ENCODE measurements at places on chromosomes 3 and 15.

DNA sequence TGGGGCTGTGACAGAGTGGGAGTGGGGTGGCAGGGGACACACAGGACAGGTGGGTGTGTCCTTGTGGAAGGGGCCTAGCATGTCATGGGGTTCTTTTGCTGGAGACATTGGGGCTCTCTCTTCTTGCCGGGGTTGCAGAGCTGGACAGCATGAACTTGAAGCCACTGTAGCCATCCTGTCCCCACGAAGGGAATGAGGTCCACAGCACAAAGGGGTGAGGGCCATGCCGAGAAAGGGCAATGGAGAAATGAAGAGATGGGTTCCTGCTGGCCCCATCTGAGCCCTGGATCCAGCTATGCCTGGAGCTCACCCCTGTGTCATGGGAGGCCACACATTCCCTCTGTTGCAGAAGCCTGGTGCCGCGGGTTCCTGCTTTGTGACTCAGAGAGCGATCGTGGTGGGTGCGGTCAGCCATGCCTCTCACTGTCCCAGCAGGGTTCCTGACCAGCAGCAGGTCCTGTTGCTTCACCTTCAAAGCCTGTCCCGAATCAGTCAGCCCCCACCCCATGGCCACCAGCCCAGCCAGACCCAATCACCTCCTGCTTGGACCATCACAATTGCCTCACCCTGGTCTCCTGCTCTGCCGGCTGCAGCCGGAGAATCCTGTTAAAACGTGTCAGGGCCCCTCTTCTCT is 50.0 kb downstream of the DNAJB8 start:
- DNase-seq, result peak; percentile 36

- no peak for DNase-seq
Observed at GRCh38 chr3:7112523-7113056, 251.7 kb downstream of the GRM7 start.

DNA sequence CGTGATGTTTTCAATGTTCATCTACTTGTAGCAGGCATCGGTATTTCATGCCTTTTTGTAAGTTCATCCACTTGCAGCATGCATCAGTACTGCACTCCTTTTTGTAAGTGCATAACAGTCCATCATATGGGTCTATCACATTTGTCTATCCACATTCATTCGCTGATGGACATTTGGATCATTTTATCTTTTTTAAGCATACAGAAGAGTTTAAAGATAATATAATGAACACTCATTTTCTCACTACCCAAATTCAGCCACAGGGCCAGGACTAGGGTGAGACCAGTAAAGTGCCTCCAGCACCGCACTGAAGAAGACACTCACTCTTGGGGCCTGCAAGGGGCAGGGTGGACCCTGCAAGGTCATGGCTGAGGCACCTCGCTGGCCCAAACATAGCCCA is 309.6 kb downstream of the UACA start:
- no peak for DNase-seq

- DNase-seq, result no peak
Observed at GRCh38 chr15:37140531-37141058, 40.2 kb upstream of the MEIS2 start.

- DNase-seq, result no peak
Observed at GRCh38 chr15:98743177-98743576, 94.8 kb downstream of the IGF1R start.

GRCh38 chr3:171169443-171169842 is 142.9 kb upstream of the SLC2A2 start:
- no peak for DNase-seq

- no peak for DNase-seq
Observed at GRCh38 chr15:97892167-97892938, 68.2 kb upstream of the ARRDC4 start.

DNA sequence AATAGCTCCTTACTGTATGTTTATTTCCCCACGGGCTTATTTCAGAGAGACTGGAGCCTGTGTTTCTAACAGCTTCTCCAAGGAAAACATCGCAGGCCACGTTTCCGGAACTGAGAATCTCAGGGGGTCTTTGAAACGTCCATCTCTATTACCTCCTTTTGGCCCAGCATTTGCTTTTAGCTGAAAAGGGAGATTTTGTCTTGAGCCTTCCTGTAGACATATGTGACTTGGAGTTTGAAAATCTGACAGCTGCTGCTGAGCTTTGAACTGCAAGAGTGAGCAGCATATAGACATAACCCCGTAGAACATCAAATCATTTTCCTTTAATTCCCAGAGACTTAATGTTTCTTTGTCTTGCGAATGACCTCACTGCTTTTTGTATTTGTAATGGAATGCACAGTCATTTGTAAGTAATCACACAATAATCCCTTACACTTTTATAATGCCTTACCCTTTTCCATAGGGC is 54.6 kb downstream of the LPP start:
- no peak for DNase-seq

- no peak for DNase-seq
Observed at GRCh38 chr15:100729461-100729860, 127.1 kb downstream of the ASB7 start.

DNA sequence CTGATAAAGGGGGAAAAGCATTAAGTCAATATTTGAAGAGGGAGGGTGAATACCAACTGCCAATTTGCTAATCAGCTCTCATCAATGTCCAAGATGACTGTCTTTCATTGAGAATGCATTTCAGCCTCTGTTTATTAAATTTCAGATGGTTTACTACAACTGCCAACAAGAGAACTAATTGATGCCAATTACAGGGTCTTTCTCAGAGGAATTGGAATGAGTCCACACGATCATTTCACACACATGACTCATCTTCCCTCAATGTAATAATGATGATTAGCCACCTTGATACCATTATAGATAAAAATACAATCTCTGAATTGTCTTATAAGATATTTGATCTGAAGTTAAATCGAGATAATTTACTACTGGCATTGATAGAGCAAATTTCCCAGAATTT is 1274.4 kb downstream of the ROBO2 start:
- no peak for DNase-seq

GRCh38 chr3:170889630-170890029 is 18.8 kb downstream of the EIF5A2 start:
- no peak for DNase-seq

DNA sequence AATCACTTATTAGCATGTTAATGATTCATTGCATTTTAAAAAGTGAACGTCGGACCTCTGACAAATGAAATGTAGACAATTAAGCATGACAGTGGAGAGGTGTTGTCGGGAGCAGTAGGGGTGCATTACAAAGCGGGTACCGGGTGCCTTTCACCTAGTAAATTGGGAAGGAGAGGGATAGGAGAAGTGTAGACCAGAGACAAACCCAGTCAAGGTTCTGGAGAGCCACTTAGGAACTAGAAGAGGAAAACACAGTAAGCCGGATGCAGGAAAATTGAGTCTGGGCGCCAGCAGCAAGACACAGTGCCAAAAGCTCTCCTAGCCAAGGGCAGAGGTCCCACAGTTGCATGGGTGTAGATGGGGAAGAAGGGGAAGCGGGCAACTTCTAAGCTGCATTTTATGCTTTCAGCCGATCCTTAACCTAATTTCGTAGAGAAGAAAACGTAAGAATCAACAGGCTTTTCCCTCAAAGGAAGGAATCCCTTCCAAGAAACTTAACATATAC is 3.1 kb upstream of the CERS3 start:
- no peak for DNase-seq

GRCh38 chr3:48465237-48465530 is 18.6 kb downstream of the ATRIP start:
- no peak for DNase-seq

GRCh38 chr15:63395730-63396151 is 14.1 kb upstream of the CA12 start:
- no peak for DNase-seq

- DNase-seq, result peak; percentile 71
Observed at GRCh38 chr3:66822186-66823008, 175.7 kb upstream of the KBTBD8 start.

GRCh38 chr15:75460646-75461045 is 9.2 kb upstream of the SIN3A start:
- DNase-seq, result no peak

DNA sequence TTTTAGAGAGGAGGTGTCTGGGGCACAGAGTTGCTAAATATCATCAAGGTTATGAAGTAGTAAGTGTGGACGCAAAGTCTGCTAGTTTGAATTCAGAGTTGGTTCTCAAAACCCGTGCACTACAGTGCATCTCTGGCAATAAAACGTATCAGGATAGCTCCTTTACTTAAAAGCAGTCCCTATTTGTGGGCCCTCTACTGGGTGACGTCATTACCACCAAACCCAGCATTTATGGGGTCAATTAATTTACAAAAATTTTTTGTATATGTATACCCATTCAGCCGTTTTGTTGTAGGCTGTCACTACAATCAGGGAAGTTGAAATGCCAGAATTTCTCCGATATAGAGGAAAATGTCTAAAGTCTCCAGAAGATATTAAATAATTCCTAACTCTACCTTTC is 8.8 kb downstream of the OR4F15 start:
- DNase-seq, result no peak

GRCh38 chr15:50181969-50182218 is at the start of gene SLC27A2:
SLC27A2 (plus strand) TSS chr15:50182196; CDS start chr15:50182428, 232 bp downstream.
- no peak for DNase-seq

DNA sequence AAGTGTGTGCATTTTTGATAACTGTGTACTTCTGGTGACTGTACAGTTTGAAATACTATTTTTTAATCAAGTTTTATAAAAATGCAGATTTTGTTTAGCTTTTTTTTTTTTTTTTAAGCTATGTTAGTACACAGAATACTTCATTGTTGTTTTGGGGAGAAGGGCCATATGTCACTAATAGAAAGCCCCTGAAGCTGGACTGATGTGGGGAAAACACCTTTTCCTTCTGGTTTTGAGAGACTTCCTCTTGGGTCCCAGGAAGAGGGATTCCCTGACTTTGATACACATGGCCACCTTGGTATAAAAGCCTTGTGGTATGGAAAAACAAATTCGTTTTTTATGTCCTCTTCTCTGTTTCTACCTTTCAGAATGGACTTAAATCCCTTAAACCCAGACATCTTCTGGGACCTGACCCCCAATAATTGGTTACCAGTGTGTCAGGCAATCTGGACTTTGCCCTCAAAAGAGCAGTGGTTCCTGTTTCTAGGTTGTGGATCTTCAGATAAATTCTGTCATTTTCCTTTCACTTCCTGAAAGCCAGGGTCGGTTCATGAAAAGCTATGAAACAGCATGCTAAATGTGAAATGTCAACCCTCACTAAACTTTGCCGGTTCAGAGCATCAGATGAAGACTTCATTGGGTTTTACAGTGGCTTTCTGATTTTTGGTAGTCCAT is 31.1 kb upstream of the BLOC1S6 start:
- no peak for DNase-seq

DNA sequence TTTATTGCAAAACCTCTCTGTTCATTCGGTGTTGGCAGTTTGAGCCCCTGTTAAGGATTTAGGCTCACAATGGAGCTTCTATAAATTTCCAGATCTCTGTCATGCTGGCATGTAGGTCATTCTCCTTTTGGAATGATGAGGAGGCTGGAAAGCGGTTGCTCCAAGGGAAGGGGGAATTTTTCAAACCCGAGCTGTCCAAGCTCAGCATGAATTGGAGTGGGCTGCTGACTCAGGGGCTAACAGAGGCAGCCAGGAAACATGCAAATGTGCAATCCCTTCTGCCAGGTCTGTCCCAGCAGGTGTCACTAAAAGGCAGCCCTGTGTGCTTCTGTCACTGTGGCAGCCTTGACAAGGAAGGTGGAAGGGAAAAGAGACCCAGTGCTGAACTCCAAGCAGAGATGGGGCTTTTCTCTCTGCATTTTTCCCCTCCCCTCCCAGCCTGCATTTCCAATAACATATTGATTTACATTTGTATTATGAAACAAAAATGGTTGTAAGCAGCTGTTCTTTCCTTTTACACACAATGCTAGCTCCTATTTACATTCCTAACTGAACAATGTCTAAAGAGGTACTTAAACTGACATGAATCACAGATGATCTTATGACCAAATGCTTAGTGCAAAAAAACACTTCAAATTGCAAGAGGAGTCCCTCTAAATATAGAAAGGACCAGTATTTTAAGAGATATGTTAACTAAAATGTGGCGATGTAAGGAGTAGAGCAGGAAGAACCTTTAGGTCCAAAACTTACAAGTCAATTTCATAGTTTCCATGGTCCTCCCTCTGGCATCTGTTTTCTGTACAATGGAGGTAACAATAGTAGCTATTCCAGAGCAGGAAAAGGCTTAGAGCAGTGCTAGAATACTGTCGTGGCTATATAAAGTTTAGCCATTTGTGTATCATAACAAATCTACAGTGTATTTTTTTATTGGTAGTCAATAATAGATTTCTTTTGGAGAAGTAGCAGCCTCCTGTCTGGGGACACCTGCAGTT is 84.5 kb upstream of the ATP10A start:
- no peak for DNase-seq

DNA sequence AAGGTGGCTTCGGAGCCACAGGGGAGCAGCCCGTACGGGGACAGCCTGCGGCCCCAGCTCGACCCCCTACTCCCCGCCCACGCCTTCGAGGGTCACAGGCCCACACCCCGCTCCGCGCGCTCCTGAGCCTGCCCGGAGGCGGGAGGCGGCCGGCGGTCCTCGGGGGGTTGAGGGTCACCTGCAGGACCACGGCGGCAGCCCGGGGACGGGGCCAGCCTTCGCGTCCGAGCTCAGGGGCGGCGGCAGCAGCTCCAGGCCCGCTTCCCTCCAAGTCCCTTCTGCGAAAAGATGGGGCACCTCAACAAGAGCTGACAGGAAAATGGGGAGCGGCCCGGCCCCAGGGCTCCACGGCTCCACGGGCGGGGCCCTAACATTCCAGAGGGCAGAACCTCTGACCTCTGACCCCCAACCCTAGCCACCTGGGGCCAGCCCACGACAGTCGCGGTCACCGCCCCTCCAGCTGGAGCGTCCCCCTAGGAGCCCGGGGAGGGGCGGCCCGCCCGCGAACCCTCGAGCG is 428 bp downstream of the LYSMD4 start:
- no peak for DNase-seq

GRCh38 chr15:71472566-71472965 is 337.8 kb upstream of the NR2E3 start:
- DNase-seq, result no peak

DNA sequence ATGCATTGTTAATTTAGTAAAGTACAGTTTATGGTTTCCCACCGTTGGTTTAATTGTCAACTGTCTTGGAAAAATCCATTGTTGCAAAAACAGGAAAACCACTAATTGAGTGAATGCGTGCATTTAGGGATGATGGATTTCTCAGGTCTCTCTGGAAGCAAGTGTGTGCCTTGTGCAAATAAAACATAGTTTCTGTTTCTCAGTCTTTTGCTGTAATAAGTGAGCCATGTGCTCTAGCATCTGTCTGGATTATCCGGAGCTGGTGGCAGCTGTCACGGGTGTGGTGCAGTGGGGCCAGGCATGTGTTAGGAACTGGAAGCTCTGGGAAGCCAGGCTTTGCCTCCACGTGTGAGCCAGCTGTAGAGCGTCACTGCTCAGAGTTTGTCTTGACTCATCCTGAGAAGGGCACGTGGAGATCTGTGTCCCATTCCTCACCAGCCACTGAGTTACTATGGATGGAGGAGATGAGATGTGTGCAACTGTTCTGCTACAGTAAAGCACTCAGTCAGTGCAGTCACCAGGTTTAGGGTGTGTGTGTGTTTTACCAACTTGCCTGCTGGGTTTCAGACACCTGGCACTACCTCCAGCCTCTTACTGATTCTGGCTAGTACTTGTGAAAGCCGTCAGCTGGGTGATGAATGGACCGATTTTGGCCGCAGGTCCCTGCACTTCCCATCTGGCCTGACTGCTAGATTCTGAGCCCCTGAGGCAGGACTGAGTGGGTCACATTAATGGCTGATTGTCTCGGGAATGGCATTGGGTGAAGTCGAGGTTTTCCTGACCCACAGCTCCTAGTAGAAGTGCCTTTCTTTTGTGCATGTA is 7.2 kb downstream of the APBA2 start:
- DNase-seq, result no peak

GRCh38 chr3:194130188-194130587 is 5.8 kb upstream of the HES1 start:
- no peak for DNase-seq

Measured in HEK293T (cell line).